ENCODE measurements at places on chromosomes 13 and 19.

- DNase-seq = no peak
These were observed 107.5 kb downstream of the PCDH17 start for GRCh38 chr13:57739089-57739488.

- peak; percentile 9 for DNase-seq
These were observed 7.3 kb upstream of the CCNE1 start for GRCh38 chr19:29804493-29804892.

DNA sequence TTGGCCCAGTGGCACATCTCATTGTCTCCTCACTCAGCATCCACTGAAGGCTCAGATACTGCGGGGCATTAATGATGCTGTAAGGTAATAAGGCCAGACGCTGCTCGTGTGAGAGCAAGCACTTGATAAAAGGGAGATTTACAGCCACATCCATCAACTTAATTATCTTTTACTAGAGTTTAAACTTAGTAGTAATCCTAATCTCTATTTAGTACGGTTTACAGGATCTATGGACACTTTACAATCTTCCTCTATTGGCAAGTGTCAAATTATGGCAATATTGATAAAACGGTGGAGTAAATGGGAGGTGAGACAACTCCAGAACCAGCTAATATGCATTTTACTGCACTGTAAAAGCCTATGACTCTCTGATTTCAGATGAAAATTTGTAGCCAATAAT, 192.7 kb upstream of the GPR12 start:
- DNase-seq = no peak

DNA sequence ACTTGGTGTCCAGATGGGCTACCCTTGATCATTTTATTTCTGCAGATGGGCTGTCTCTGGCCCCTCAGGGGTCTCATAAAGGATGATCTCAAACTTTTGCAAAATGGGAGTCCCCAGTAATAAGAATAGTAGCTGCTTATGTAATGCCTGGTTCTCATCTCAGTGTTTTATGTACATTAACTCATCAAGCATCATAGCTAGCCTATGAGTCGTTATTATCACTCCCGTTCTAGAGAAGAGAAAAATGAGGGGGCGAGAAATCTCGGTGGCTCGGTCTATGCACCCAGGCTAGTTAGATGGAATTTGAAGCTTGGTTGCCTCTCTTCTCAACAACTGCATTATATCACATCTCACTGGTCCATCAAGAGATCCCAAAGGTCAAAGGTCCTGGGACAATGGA, 3.4 kb downstream of the CACNG6 start:
- no peak for DNase-seq

DNA sequence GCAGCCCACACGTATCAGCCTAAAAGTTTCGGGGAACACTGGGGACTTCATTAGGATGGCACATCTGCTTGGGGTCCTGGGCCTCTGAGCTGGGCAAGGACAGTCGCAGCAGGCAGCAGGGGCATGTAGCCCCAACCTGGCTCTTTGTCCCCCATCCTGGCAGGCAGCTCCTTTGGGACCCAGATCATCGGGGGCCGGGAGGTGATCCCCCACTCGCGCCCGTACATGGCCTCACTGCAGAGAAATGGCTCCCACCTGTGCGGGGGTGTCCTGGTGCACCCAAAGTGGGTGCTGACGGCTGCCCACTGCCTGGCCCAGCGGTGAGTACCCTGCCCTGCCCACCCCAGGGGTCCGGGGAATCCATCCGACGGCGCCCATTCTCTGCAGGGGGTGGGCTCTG, 3.3 kb downstream of the GZMM start:
- no peak for DNase-seq

DNA sequence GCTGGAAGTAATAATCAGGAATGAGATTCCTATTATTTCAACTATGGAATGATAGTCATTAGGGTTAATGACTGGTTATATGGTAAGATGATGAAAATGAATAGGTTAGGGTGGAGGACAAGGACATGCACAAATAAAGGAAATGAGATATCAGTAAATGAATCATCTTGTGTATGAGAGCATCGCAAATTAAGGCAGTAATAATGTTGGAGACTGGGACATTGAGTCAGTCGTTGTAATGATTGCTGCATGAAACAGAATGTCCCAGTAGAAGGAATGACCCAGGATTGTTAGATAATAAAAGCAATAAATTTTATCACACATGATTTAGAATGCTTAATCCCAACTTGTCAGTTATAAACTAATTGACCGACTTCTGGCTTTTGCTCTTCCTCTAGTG, 1733.7 kb upstream of the PCDH20 start:
- no peak for DNase-seq

DNA sequence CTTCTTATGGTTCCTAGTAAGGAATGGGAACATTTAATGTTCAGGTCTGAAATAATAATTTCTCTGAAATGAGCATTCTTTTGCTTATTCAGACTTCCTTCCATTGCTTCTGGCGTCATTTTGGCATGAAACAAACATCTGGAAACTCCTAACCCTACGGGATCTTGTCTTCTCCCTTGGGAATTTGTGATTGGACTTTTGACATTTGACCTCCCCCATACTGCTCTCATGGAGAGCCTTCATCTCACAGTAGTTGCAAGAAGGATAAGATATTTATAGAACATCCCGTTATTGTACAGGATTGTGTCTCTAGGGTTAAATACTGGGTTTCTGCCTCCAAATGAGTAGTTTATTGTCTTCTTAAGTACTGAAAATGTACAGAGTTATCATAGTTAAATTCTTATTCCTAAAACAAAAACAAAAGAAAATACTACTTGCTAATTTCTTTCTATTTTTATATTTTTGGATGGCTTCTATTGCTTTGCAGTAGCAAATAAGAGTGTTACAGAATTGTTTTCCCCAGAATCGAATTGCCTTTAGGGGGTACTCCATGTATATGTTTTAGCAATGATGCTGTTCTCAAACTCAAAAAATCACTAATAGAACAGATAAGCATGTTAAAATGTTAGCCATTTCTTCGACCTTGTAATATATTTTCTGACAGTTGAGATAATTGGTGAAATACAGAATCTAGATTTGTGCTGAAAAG, 366.8 kb downstream of the DLEU7 start:
- DNase-seq = no peak

DNA sequence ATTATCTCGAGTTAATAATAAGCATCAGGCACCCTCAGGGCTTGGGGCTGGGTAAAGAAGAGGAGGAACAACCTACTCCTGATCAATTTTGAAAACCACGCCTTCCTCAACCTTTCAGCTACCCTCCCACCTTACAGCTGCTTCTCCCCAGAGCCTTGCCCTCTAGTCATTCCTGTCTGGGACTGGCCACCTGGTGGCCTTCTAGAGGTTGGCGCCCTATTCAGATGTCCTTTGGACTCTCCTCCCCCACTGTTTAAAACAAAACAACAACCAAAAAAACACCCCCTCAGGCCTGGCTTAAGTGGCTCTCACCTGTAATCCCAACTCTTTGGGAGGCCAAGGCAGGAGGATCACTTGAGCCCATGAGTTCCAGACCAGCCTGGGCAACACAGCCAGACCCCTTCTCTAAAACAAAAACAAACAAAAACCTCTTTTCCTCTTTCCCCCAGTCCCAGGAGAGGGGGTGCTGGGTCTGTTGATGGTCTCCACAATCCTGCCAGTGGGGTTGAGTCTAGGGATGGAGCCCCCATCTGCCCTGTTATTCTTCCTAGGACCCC, 62.3 kb downstream of the CCDC70 start:
- no peak for DNase-seq

GRCh38 chr13:28475916-28476725, 18.8 kb downstream of the FLT1 start:
- DNase-seq = no peak

DNA sequence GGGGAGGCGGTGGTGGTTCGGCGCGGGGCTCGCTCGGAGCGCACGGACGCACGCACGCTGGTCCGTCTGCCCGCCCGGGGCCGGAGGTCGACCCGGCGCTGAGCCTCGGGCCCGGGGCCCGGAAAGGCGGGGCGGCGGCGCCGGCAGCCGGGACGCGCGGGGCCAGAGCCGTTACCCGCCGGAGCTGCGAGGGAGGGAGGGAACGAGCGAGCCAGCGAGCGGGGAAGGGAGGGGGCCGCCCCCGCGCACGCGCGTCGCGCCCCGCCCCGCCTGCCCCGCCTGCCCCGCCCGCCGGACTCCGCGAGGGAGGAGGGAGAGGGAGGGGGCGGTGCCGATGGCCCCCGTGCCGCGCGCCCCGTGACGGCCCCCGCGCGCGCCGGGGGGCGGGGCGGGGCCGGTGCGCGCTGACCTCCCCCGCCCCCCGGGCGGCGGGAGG, 15.0 kb downstream of the CIC start:
- no peak for DNase-seq

DNA sequence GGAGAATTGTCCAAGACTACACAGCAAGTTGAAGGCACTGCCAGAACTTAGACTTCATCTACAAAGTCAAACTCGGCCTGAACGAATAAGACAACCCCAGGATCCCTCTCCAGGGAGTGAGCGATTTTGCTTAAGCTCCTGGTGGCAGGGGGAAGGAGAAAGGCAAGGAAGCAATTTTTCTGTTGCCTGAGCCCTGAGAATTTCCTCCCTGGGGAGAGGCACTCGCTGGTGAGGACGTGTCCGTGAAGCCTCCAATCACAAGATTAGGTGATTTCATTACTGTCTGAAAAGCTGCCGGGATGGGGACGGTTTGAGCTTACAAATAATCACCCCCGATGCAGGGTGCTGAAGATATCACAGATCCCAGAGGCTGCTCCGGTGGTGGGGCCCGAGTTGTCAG, 45.6 kb downstream of the TINCR start:
- no peak for DNase-seq

DNA sequence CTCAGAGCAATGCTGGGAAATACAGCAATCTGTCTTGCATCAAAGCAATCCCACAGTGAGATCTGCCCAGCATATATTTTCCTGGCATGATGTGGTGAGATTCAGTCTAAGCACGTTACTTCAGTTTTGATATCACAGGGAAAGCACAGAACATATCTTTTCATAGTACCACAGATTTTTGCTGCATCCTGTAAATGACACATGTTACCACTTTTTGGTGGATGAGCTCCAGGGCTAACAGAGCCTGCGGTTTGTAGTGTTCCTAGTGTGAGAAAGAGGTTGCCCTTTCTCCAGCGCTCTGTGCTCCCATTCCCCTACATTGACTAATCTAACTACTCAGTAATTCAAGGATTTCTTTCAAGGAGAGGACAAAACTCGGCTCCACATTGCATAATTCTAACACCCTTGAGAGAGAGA, 409.0 kb downstream of the GPC6 start:
- no peak for DNase-seq

GRCh38 chr13:49319551-49319950, 71.8 kb downstream of the CDADC1 start:
- no peak for DNase-seq

DNA sequence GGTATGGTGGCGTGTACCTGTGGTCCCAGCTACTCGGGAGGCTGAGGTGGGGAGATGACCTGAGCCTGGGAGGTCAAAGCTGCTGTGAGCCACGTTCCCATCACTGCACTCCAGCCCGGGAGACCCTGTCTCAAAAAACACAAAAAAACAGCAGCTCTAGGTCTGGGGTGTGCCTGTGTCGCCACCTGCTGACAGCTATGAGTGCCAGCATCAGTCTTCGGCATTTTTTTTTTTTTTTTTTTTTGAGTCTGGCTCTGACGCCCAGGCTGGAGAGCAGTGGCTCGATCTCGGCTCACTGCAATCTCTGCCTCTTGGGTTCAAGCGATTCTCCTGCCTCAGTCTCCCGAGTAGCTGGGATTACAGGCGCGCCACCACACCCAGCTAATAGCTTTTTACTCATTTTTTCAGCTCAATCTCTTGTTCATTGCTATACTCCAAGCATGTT, 10.1 kb downstream of the AP2S1 start:
- DNase-seq = no peak

- no peak for DNase-seq
These were observed 35.9 kb downstream of the COG3 start for GRCh38 chr13:45500492-45501174.

- DNase-seq = no peak
These were observed 607 bp upstream of the SYNE4 start for GRCh38 chr19:36009220-36009619.

- no peak for DNase-seq
These were observed 110.9 kb upstream of the CSNK1A1L start for GRCh38 chr13:37216331-37216730.

DNA sequence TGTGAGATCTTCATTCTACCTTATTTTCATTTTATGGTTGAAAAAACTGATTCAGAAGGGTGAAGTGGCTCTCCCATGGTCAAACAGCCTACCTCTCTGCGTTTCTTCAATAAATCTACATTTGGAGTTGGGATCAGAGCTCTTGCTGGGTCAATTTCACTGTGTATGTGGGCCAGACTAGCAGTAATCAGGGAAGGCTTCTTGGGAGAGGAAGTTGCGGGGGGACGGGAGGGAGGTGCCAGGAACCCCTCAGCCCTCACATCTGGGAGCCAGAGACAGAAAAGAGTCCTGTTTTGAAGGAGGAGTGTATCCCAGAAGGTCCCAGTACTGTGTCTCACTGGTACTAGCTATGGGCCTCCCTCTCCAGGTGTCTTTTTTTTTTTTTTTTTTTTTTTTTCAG, 934 bp downstream of the KXD1 start:
- no peak for DNase-seq
